Renal cortical epithelial cell (primary cell): ENCODE measurements at places on chromosomes 16 and 17. TPM values are rescaled to one million over a fixed set of nuclear protein-coding genes. Genes with fewer than 3 reads are reported as not detected.

Gene DEXI
- 29.2 and 47.1 TPM in 2 replicates for total RNA-seq

GRCh38 chr16:25796239-25796638, 104.5 kb downstream of the HS3ST4 start:
- DNase-seq = no peak

GRCh38 chr17:5468075-5468473, 708 bp downstream of the DHX33 start:
- DNase-seq = no peak

Gene HS3ST4
- total RNA-seq = not detected in 2 replicates

GRCh38 chr16:52843381-52843780, 209.3 kb downstream of the CHD9NB start:
- no peak for DNase-seq

DNA sequence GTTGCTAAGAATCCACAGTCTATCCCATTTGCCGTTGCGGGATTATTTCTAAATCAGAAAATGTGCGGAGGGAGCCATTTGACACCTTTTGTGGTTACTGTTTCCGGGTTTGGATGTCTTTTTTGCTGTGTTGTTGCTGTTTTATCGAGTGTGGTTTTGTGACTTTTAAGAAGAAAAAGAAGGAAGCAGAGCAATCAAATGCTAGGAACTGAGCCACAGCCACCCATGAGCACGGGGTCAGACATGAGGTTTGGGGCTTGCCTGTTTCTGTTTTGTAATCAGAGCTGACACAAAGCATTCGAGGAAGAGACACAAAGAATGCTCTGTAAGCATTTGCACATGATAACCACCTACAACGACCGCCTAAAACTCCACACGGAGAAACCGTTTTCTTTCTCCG, 53.1 kb upstream of the CHMP6 start:
- no peak for DNase-seq

Gene ZFP3
- 1.6 and 4.9 TPM in 2 replicates for total RNA-seq

DNA sequence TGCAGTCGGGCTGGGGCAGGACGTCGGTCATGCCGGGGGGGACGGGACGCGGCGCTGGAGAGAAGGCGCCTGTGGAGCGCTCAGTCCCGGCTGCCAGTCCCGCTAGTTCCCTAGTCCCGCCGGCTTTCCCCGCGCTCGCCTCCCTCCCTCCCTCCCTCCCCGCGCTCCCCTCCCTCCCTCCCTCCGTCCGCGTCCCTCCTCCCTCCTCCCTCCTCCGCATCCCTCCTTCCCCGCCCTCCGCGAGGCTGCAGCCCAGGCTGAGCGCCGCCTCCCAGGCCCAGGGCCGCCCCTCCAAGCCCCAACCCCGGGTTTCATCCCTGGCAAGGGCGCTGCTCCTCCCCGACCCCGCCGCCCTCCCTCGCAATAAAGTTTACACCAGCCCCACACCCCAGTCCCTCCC, 34.8 kb downstream of the TIMM22 start:
- no peak for DNase-seq

- no peak for DNase-seq
Observed at GRCh38 chr17:75590314-75590761, 2.7 kb downstream of the MYO15B start.

- DNase-seq = no peak
Observed at GRCh38 chr17:19460700-19461099, 49.7 kb downstream of the RNF112 start.

- no peak for DNase-seq
Observed at GRCh38 chr17:41657176-41657754, 31.4 kb upstream of the EIF1 start.

- DNase-seq = no peak
Observed at GRCh38 chr16:69554495-69554894, 11.3 kb upstream of the NFAT5 start.

Gene TP53
- 29.3 and 53.8 TPM in 2 replicates for total RNA-seq

DNA sequence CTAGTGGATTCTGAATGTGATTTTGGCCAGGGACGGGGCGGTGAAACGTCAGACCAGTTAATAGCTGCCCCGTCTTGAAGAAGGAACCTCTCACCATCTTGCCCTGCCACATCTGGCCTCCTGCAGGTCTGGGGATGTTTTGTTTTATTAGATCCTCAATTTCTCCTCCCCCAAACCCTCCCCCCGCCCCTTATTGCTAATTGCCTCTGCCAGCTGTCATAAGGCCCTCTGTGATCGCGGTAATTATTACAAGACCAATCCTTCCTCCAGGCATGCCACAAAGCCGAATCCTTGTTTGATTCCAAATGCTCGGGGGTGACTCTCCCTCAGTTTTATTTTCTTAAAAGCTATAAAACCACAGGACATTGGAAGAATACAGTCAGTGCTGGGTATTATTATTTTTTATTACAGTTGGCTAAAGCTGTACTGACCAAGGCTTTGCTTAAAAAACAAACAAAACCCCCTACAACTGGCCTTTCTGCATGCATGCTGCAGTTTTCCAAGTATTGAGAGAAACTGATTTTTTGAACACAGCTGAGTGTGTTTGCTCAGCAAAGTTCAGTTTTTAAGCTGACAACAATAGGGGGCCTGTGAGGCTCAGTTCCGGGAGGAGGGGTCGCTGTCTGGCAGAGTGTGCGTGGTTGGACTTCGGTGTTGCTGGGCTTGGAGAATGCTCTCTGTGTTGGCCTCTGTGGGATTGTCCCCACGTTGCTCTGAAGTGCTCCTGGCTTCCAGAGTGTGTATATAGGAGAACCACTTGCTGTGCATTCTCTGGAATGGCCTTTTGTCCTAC, 1.7 kb downstream of the KSR1 start:
- DNase-seq = peak; percentile 44

- no peak for DNase-seq
Observed at GRCh38 chr16:6279286-6279685, 1053.4 kb upstream of the RBFOX1 start.

Gene METTL16
- total RNA-seq = 13.4 and 18.2 TPM in 2 replicates

Gene KRT10
- 3.6 and 4.6 TPM in 2 replicates for total RNA-seq
